CD4-positive, alpha-beta T cell treated with Interleukin-17A for 1 hour (primary cell): ENCODE measurements at places on chromosomes 12 and 14.

- no peak for DNase-seq
Measured at GRCh38 chr12:92224685-92225331, 79.2 kb upstream of the BTG1 start.

- no peak for DNase-seq
Measured at GRCh38 chr14:40004871-40005500, 572.8 kb upstream of the FBXO33 start.

DNA sequence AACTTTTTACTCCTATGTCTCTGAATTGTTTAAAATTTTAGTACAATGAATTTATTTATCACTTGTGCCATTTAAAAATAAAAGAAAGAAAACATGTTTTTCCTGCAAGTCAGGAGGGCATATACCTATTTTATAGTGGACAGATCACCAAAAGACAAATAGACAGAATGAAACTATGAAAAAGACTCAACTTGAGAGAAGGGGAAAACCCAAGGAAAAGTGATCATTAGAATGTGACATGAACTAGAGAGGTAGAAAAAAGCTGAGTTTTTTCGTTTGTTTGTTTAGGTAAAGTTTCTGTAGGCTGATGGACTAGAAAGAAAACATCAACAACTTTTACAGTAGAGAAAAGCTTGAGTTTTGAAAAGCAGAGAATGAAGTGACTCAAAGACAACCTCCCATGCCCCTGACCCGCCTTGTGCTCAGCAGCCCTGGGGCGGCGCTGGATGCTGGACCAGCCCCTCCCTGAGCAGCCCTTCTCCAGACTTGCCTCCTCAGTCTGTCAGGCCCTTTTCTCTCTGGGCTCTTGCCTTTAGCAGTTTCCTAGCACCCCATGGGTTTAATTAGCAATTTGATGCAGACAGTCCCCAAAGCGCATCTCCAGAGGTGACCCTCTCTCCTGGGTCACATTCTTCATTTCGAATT lies 95.1 kb upstream of the ARID2 start:
- no peak for DNase-seq

DNA sequence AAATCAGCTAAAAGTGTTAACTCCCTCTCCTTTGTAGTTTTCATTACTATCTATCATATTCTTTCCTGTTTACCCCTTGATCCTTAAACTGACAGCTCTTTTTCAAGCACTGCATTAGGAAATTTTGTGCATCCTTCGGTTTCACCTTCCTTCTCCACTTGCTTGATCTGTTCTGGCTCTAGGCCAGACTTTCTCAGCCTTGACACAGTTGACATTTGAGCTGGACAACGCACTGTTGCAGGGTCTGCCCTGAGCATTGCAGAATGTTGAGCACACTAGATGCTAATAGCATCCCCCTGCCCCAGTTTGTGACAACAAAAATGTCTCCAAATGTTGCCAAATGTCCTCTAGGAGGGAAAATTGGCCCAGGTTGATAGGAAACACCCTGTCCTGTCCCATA lies 75.4 kb upstream of the KCNJ8 start:
- no peak for DNase-seq

GRCh38 chr12:47813511-47814196 lies 6.0 kb downstream of the HDAC7 start:
- DNase-seq: peak; percentile 54

DNA sequence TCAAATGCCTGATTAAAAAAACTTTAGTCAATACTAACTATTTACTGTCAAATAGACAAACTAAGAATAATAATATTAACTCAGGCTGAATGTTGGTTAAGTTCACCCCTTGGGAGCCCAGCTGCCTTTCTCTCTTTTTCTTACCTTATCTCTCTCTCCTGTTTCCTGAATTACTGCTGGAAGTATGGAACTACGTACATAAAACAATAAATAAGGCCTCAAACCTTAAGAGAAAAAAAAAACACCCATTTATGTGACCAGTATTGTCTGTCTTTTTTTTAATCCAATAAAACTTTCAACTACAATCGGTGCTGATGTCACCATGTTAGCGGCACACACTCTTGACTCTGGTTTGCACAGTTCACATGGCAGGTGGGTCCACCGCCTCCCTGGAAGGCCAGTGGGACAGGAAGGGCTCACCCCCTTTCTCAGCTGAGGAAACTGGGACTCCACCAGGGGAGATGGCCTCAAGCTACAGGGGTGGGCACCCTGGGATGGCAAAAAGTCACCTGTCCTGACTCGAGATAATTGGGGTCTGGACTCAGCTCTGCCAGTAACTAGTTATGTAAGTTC lies 21.3 kb downstream of the BCL11B start:
- no peak for DNase-seq
